Activated CD4-positive, alpha-beta memory T cell treated with anti-CD3 and anti-CD28 coated beads for 36 hours (primary cell): ENCODE measurements at places on chromosomes 6 and 20.

GRCh38 chr6:161137839-161138542 lies 135.9 kb downstream of the AGPAT4 start:
- no peaks in the 10 kb centered on the region for H3K27me3 ChIP-seq
- no peak overlapping the region for H3K27ac ChIP-seq
- no peaks in the 10 kb centered on the region for H3K4me1 ChIP-seq
- no peak for DNase-seq

DNA sequence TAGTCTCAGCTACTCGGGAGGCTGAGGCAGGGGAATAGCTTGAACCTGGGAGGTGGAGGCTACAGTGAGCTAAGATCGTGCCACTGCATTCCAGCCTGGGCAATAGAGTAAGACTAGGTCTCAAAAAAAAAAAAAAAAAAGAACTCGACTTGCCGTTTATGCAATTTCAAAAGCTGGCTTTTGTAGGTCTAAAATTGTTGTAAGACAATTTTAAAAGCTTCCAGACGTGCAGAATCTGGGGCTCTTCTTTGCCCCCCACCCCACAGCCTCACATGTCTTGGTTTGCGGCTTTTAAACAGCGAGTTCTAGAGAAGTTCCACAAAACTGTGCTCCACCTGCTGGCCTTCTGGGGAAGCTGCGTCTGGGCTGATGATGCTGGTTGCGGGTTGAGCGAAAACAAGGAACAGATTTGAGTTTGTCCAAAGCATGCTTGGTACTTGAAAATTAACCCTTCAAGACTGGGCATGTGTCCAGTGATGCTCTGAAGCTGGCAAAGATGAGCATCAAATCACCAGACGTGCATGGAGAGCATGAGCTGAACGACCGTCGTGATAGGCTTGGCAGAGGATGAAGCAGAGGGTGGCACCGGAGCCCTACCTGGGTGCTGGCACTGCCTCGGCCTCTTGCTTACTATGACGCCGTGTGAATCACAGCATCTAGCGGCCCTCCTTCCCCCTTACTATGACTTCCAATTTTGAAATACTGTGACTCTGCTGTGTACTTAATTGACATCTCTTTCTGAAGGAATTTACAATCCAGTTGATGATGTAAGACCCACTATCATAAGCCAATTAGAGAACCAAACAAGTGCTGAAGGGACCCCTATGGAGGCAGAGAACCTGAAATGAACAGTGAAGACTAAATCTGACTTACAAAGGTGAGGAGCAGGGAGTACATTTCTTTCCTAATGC lies 171.4 kb downstream of the GMPR start:
- no peaks in the 10 kb centered on the region for H3K27me3 ChIP-seq
- H3K4me1 ChIP-seq = peaks cover 66% of the 10 kb centered on the region
- peak overlapping the region; percentile 81 for H3K27ac ChIP-seq
- peak; percentile 82 for DNase-seq

DNA sequence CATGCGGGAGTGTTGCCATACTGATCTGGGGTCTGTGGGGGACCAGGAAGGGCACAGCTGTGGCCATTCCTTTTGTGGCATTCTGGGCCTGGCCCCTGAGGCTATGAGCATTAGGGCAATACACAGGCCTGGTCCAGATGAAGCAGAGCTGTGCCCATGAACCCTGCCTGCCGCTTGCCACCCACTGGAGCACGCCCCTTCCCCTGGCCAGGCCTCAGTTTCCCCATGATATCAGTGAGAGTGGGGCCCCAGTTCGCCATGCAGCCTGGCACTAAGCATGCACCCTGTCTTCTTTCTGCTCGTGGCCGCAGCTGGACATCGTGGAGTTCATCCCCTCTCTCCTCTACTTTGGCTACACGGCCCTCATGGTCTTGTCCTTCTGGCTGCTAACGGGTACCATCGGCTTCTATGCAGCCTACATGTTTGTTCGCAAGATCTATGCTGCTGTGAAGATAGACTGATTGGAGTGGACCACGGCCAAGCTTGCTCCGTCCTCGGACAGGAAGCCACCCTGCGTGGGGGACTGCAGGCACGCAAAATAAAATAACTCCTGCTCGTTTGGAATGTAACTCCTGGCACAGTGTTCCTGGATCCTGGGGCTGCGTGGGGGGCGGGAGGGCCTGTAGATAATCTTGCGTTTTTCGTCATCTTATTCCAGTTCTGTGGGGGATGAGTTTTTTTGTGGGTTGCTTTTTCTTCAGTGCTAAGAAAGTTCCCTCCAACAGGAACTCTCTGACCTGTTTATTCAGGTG lies 42.4 kb downstream of the PLAGL2 start:
- no peak for DNase-seq
- H3K36me3 ChIP-seq = peaks cover 44% of the 10 kb centered on the region
- H3K27me3 ChIP-seq = no peaks in the 10 kb centered on the region

DNA sequence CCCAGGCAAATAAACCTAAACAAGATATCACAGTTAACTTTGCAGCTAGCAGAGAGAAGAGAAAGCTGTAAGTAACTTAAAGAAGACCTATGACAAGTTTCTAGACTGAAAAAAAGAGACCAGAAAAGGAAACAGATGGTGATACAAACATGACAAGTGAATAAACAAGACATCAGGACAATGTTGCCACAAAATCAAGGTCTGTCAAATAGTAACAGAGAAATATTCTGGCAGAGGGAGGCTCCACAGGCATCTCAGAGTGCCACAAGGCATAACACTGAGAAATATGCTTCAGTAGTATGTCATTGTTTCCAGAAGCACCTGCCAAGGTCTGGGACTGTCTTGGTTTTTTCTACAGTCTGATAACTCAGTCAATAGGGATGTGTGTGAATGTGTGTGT lies 332.2 kb downstream of the KHDRBS2 start:
- H3K4me3 ChIP-seq = no peak overlapping the region
- H3K27me3 ChIP-seq = no peaks in the 10 kb centered on the region
- DNase-seq = no peak
- H3K36me3 ChIP-seq = no peaks in the 10 kb centered on the region

GRCh38 chr6:127366282-127367022 lies 23.0 kb upstream of the ECHDC1 start:
- H3K4me3 ChIP-seq = no peak overlapping the region
- H3K36me3 ChIP-seq = peaks cover under 1% of the 10 kb centered on the region

DNA sequence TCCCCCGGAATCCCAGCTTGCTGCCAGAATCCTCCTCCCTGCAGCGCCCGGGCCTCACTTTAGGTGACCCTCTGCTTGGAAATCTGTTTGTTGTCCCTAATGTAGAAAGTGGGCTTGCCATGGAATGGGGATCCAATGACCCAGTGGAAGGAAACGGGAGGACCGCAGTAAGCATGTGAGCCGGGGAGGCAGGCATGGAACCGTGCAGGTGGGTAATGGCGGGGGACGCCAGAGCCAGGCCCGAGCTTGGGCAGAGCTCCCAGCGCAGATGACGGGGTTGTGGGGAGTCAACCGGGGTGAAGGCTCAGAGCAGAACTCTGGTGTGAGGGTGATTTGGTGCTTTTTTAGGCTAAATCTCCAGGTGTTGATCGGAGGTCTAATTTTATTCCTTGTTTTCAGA lies 188.3 kb downstream of the QKI start:
- H3K27me3 ChIP-seq = no peaks in the 10 kb centered on the region
- H3K4me1 ChIP-seq = no peaks in the 10 kb centered on the region
- H3K27ac ChIP-seq = no peak overlapping the region
- H3K4me3 ChIP-seq = no peak overlapping the region
